GM10248 (cell line): ENCODE measurements at places on chromosomes 7 and 10.

- no peak for DNase-seq
These were observed 22.5 kb downstream of the ST8SIA6 start for GRCh38 chr10:17431871-17432311.

DNA sequence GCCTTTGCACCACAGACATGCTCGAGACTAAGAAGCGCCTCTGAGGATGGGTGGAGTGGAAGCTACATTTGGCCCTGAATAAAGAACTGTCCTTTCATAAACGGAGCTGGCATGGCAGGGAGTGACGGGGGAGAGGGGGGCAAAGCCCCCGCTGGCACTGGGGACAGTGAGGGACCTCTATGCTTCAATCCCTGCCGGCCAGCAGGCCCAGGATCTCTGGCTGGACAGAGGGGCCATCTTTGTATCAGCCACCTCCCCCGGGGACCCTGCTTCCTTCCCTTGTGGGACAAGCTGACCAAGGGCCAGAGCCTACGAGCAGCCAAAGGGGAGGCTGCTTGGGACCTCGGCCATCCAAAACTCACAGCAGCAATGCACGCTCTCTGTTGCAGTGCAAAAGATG lies 28.2 kb upstream of the ECHDC3 start:
- no peak for DNase-seq

- DNase-seq: no peak
These were observed 45.4 kb downstream of the CHST3 start for GRCh38 chr10:72009425-72010081.

- DNase-seq: no peak
These were observed 105.5 kb downstream of the TRIM24 start for GRCh38 chr7:138565451-138566114.

DNA sequence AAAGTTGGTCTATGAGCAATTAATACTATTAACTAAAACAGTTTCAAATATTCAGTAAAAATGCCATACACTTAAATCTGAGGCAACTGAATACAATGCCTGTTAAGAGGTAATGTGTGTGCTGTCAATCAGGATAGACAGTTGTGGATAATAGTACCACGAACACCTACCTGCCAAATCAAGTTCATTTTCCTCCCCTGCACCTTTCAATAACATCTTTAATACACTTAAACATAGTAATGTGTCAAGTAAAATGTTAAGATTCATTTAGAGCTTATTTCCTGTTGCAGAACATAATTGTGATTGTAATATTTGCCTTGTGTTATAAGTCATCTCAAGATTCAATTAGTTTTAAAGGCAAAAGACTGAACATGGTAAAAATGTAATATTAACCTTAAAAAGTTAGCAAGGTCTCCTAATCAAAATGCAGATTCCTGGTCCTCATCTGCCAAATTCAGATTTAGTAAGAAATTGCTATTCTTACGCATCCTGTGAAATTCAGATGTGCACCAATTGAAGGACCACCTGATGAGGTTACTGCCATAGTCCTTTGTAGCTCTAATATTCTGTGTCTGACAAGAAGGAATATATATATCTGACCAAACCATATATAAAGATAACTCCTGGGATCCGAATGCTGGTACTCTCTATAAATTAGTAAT lies 37.1 kb downstream of the COL1A2 start:
- DNase-seq: no peak

DNA sequence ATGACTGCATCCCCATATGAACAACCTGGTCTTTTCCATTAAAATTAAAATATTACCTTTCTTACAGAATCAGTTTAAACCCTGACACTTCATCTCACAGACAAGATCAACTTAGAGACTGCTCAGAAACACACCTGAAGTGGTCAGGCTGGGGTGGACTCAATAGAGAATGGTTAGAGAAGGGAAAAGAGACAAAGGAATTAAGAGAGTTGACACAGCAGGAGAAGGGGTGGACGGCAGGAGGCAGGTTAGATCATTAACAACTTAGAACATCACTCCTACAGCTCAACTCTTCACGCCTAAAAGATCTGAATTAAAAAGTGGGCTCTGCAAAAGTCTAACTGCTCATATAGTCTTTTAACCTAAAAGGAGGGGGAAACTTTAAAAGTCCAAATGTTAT lies 157.7 kb upstream of the COL1A2 start:
- no peak for DNase-seq

DNA sequence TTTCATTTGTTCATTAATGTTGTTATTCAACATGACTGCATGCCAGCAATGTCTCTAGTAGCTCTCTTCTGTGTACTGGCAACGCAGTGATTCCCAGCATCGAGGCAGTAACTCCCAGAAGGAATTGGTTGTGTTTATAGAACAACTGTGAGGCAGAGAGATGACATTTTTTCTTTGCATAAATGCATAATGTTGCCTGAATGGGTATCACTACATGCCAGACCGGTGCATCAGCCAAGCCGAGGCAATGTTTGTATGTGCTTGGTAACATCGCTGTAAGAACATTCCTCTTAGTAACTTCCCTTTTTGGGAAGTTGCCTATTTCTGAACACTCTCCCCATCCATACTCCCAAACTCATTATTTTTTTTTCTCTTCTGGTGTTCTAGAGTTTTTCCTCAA lies 182.9 kb downstream of the HTR7 start:
- no peak for DNase-seq

GRCh38 chr10:621513-621912 lies 68.0 kb downstream of the DIP2C start:
- no peak for DNase-seq

GRCh38 chr7:152544481-152544927 lies 108.7 kb upstream of the KMT2C start:
- no peak for DNase-seq

DNA sequence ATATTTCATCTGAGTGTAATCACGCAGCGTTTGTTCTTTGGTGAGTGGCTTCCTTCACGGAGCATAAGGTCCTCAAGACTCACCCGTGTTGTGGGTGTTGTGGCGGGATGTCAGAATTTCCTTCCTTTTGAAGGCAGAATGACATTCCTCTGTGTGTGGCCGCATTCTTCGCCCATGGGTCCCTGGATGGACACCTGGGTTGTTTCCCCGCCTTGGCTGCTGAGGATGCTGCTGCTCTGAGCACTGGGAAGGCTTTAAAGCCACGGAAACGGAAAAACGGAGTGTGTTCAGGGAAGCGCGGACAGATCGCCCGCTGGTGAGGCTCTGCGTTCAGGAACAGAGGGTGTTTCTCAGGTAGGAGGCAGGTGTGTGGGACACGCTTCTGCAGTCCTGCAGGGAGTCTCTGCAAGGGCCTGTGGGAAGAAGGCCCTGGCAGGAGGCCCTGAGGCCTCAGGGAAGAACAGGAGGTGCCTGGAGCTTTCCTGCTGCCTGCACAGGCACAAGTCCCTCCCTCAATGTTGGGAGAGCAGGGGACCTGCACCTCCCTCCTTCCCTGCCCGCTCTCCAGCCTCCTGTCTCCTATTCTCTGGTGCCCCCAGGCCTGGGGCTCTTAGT lies 35.7 kb upstream of the SHH start:
- DNase-seq: no peak

DNA sequence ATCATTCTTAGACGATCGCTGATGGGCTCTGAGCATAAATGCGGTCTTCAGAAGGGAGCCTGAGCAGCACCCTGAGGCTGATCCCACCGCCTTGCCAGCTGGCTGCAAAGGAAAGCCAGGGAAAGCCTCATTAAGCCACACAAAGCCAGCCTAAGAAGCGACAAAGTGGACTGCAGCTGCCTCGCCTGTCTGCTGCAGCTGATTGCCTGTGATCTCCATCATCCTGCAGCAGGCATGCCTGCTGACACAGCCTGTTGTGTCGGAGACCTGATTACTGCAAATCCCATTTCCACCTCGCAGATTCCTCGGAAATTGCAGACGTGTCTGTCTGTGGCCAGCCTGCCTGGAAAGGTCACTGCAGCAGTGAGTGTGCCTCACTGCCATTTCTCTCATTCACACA lies 1087.0 kb upstream of the AUTS2 start:
- no peak for DNase-seq

DNA sequence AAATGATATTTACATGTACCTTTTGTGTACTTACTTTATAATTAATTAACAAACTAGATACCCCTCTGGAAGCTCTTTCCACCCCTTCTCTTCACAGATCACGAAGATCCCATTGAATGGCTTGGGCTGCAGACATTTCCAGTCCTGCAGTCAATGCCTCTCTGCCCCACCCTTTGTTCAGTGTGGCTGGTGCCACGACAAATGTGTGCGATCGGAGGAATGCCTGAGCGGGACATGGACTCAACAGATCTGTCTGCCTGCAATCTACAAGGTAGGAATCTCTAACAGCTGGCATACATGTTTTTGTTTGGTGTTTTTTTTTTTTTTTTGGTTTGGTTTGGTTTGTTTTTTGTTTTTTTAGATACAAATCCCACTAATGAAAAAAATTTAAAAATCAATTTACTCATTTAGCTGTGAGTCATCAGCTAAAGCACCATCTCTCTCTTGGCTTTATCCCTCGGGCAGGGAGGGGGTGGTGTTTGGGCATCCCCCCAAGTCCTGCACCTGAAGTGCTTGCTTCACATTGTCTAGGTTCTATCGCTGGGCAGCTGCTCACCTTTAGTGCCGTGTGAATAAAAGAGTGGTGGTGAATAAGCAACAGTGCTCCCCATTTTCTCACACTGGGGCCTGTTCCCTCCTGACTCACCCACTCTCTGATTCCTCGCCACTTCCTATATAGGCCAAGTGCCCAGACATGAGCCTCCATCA lies 68.9 kb downstream of the MET start:
- DNase-seq: no peak

DNA sequence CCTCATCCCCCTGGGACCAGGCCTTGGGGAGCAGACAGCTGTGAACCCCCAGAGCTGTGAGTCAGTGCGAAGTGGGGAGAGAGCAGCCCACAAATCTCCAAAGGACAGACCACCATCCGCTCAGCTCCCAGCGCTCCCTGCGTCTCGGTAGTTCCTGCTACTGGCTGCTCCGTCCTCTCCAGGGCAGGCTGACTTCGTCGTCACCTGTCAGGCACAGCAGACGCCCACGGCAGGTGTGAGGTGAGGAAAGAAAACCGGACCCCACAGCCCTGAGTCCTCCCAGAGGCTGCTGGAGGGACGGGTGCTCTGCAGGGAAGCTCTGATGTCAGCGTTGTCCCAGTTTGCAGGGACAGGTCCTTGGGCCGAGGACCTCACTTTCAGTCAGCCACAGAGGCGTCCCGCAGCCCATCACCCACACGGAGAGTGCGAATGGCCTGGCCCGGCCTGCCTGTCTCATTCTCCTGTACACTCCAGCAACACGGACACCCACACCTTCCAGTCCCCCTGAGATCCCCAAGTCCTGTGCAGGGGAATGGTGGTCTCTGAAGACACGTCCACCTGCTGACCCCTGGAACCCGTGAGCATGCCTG lies 95.2 kb downstream of the DNAJB6 start:
- no peak for DNase-seq

- DNase-seq: peak; percentile 66
These were observed 1.4 kb upstream of the MUC17 start for GRCh38 chr7:101018271-101019167.

GRCh38 chr7:90690159-90690858 lies 94.2 kb downstream of the CDK14 start:
- DNase-seq: no peak

- DNase-seq: no peak
These were observed 127.8 kb upstream of the ADCY1 start for GRCh38 chr7:45446195-45446944.

GRCh38 chr10:98832196-98832595 lies 385.5 kb upstream of the HPS1 start:
- no peak for DNase-seq

GRCh38 chr10:129955601-129956285 lies 8.3 kb downstream of the EBF3 start:
- no peak for DNase-seq

- no peak for DNase-seq
These were observed 38.3 kb upstream of the SLC35B4 start for GRCh38 chr7:134355004-134355525.

DNA sequence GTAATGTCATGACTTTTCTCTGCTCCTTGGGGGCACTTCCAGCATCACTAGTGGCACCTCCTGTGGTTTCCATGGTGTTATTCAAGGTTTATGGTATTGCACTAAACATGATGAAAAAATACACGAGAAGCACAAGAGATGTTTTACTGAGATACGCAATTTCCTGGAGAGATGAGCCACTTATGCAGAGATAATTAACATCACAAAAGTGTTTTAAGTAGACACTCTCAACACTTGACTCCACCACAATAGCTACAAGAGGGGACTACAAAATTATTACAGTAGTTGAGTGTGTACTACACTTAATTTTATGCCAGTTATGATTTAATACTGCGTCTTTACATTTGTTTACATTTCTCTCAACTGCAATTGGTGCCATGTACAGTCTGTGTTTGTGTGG lies 906.7 kb downstream of the DNAJB9 start:
- no peak for DNase-seq

GRCh38 chr7:138162236-138162635 lies 86.0 kb downstream of the AKR1D1 start:
- DNase-seq: no peak

DNA sequence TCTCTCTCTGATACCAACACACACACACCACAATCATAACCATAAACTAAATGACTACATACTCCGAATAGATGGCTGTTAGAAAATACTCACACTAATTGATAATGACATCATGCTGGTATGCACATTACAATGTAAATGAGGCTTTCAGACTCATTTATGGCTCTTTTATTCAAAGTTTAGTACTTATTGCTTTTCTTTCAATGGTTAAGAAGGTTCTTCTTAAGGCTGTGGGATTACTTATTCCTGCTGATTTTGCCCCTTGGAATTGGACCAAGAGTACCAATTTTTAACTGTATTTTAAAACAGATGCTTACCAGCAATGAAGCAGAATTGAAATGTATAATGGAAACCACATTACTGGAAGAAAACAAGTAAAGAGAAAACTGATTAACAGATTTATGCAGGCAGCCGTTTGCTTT lies 20.6 kb upstream of the CABCOCO1 start:
- no peak for DNase-seq

DNA sequence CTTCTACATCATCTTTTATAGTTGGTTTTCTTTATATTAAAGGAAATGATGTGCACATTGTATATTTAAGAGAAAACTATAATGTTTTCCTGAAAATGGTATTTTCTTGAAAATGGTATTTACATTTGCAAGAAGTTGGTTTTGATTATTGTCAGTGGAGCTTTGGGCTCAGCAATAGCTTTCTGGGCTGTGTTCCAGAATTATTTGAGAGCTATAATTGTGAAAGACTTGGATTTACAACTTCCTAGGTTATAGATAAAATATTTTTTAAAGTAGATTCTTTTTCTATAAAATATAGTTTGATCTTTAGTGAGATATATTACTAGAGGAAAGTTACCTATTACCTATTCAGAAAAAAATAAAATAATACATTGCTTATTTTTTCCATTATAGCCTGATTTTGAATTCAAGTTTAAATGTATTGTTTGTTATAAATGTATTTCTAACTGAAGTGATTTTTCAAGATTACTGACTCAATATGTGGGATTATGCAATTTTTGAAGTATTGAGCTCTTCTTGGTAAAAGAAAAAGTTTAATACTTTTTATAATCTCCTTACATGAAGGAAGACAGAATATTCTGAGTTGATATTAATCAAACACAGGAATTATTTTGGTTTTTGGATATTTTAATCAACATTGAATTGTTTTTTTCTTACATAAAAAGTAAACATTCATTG lies 20.2 kb downstream of the GNAI1 start:
- DNase-seq: no peak
